ENCODE measurements at places on chromosomes 7 and 10. TPM values are rescaled to one million over a fixed set of nuclear protein-coding genes. Genes with fewer than 3 reads are reported as not detected.

- H3K27me3 ChIP-seq, result no peaks in the 10 kb centered on the region
- no peak for DNase-seq
- no peaks in the 10 kb centered on the region for H3K4me1 ChIP-seq
- no peak overlapping the region for H3K4me3 ChIP-seq
Observed at GRCh38 chr10:114990586-114990985, 52.6 kb downstream of the TRUB1 start.

TBXAS1 gene
- total RNA-seq, result 4.8 TPM

DNA sequence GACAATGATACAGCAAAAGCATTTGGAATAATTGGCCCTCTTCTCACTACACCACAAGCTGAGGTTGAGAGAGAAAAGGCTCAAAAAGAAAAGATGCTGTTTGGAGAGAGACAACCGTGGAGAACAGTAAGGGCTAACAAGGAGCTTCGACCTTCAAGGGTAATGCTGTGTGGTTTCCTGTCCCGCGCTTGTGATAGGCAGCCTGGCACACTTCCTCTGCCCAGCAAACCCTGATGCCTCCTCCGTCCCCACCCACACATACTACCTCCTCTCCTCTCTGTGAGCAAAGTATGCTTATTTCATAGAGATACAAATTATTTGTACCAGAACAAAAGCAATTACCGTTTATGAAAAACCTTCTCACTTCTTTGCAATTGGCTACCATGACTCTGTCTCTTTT is 755.4 kb downstream of the KCNMA1 start:
- DNase-seq, result no peak
- no peaks in the 10 kb centered on the region for H3K27me3 ChIP-seq
- H3K27ac ChIP-seq, result no peak overlapping the region
- H3K36me3 ChIP-seq, result no peaks in the 10 kb centered on the region

OR6V1 gene
- total RNA-seq, result not detected

DNA sequence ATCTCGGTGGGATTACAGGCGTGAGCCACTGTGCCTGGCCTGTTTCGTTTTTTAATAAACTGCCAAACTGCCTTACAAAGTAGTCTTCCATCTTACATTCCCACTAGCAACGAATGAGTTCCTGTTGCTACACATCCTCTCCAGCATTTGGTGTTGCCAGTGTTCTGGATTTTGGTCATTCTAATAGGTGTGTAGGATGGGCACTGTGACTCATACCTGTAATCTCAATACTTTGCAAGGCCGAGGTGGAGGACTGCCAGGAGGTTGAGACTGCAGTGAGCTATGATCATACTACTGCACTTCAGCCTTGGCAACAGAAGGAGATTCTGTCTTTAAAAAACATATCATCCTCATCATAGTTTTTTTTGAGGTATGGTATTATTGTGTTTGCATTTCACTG is 21.4 kb upstream of the RSBN1L start:
- peak; percentile 33 for DNase-seq
- H3K36me3 ChIP-seq, result peaks cover 4% of the 10 kb centered on the region
- peaks cover 4% of the 10 kb centered on the region for H3K4me1 ChIP-seq
- no peak overlapping the region for H3K27ac ChIP-seq
- no peak overlapping the region for H3K4me3 ChIP-seq

CYP3A5 gene
- not detected for total RNA-seq

GRCh38 chr7:77316219-77316978 is 99.8 kb downstream of the GSAP start:
- DNase-seq, result no peak
- H3K4me1 ChIP-seq, result no peaks in the 10 kb centered on the region
- no peak overlapping the region for H3K27ac ChIP-seq

DNA sequence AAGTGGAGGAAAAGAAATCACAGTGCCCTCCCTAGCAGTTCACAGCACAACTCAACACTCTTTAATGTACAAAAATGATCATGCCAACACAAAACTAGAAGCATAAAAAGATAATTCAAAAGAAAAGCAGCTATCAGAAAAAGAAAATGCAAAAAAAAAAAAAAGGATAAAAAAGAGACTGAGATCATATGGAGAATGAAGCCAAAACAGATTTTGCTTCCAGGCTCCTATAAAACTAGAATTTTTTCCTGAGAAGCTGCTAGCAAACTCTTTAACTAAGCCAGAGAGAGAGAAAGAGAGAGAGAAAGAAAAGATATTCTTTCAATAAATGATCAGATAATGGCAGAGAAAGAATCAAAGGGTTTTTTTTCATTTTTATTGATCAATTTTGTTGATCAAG is 288.0 kb upstream of the ANKRD30A start:
- H3K4me1 ChIP-seq, result no peaks in the 10 kb centered on the region
- no peak overlapping the region for H3K4me3 ChIP-seq
- no peak for DNase-seq
- H3K27ac ChIP-seq, result no peak overlapping the region
- H3K27me3 ChIP-seq, result no peaks in the 10 kb centered on the region

CLCN1 gene
- total RNA-seq, result not detected

NME8 gene
- not detected for total RNA-seq

TMEM270 gene
- not detected for total RNA-seq

GRCh38 chr10:100334762-100335161 is 4.7 kb upstream of the PKD2L1 start:
- no peak overlapping the region for H3K27ac ChIP-seq
- H3K27me3 ChIP-seq, result peaks cover 4% of the 10 kb centered on the region
- no peaks in the 10 kb centered on the region for H3K4me1 ChIP-seq
- H3K36me3 ChIP-seq, result no peaks in the 10 kb centered on the region
- H3K4me3 ChIP-seq, result no peak overlapping the region

- H3K4me3 ChIP-seq, result no peak overlapping the region
- H3K4me1 ChIP-seq, result peaks cover 8% of the 10 kb centered on the region
- no peaks in the 10 kb centered on the region for H3K27me3 ChIP-seq
- DNase-seq, result no peak
Observed at GRCh38 chr10:32033171-32033570, 23.1 kb downstream of the KIF5B start.

DNA sequence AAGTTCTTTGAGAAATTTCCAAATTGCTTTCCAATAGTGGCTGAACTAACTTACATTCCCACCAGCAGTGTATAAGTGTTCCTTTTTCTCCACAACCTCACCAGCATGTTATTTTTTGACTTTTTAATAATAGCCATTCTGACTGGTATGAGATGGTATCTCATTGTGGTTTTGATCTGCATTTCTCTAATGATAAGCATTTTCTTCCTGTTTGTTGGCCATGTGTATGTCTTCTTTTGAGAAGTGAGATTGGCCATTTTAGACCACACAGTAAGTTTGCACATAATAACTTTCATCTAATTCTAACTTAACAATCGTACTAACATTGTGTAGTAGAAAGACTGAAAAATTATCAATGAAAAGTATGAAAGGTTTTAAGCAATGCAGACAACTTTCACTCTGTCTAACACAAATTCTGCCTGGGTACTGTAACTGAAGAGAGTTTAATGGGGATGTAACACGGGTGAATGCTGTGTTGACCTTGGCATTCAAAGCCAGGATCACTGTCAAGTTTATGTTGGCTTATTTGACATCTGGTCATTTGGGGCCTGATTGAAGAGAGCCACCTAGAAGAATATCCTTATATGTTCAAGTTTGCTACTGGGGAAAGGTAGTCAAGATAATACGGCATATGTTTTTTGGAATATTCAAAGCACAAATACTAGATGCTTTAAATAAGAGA is 50.4 kb downstream of the FAM171A1 start:
- no peak for DNase-seq
- H3K36me3 ChIP-seq, result no peaks in the 10 kb centered on the region
- no peaks in the 10 kb centered on the region for H3K4me1 ChIP-seq
- no peak overlapping the region for H3K27ac ChIP-seq

GRCh38 chr10:121511943-121512342 is 86.3 kb downstream of the FGFR2 start:
- no peak for DNase-seq
- no peak overlapping the region for H3K4me3 ChIP-seq
- H3K36me3 ChIP-seq, result no peaks in the 10 kb centered on the region
- peaks cover 2% of the 10 kb centered on the region for H3K27me3 ChIP-seq
- peaks cover 9% of the 10 kb centered on the region for H3K4me1 ChIP-seq

GRCh38 chr7:106779877-106780276 is 85.2 kb upstream of the PIK3CG start:
- no peaks in the 10 kb centered on the region for H3K27me3 ChIP-seq
- H3K4me1 ChIP-seq, result peaks cover 12% of the 10 kb centered on the region
- peak; percentile 34 for DNase-seq
- H3K4me3 ChIP-seq, result no peak overlapping the region
- H3K27ac ChIP-seq, result no peak overlapping the region

RSPH10B2 gene
- total RNA-seq, result 0.43 TPM

DNA sequence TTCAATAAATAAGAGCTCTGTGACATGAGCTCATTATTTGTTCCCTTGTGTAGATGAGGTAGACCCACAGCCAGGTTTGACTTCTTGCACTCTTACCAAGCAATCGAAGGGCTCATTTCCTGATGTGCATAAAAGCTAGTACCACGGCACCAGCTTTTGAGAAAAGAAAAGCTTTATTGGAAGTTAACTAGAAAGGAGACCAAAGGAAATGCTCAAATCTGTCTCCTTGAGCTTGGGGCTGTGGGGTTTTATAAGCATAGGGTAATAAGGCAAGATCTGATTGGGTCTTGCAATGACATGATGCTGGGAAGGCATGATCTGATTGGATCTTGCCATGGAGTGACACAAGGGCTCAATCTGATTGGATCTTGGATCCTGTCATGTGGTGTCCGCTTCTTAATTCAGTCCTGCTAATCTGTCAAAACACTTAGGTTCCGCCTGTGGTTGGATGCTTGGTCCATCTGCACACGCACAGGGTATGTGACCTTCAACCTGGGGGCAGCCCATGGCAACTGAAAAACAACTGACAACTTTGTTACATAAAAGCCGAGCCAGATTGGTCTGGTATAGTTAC is 47.8 kb upstream of the FRMD4A start:
- H3K36me3 ChIP-seq, result no peaks in the 10 kb centered on the region
- H3K27me3 ChIP-seq, result peaks cover 26% of the 10 kb centered on the region
- peaks cover 17% of the 10 kb centered on the region for H3K4me1 ChIP-seq
- no peak overlapping the region for H3K27ac ChIP-seq

DNA sequence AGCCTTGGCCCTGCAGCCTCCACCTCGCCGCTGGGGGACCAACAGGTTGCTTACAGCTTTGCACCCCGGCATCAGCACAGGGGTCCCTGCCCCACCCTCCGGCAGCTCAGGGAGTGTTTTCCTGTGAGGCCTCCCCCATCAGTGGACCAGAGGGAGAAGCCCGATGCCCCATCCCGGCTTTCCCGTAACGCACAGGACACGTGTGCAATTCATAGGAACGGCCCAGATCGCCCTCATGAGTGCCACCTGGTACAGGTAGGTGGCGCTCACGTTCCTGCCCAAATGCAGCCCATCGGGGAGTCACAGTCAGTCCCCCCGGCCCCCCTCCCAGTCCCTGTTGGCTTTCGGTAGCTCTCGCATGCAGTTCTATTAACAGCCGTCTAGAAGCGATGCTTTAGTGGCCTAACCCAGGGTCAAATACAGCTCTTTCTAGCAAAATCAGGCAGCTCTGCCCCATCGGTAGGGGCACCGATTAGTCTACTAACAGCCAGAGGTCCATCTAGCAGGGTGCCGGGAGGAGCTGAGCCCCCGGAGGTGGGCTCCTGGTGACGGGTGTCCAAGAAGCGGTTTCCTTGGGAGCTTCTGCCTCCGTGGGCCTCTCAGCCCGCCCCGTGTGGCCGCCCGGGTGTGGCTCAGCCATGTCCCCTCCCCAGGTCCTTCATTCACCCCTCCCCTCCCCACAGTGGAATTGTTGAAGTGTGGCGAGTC is 48.4 kb upstream of the GTF2IRD1 start:
- no peaks in the 10 kb centered on the region for H3K4me1 ChIP-seq
- H3K27ac ChIP-seq, result no peak overlapping the region
- H3K4me3 ChIP-seq, result no peak overlapping the region
- DNase-seq, result no peak
- no peaks in the 10 kb centered on the region for H3K27me3 ChIP-seq

FRMPD2 gene
- not detected for total RNA-seq

DNA sequence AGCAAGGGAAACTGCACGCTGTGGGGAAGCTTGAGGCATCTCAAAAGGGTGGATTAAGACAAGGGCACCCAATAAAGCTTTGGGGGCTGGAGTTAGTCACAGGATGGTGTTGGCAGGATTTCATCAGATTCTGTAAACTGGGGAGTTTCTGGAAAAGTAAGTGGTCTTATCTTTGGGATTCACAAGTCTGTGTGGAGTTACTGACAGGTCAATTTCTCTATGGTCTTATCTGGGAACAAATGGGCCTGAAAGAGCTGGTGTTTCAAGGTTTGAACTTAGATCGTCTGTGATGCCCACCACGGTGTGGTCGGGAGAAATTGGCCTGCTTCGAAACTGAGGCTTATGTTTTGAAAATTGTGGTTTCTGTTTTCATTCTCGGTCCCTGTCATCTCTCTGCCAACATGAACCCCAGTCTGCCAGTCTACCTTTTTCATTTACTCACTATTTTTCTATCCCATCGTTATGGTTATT is 23.8 kb upstream of the AOAH start:
- H3K4me3 ChIP-seq, result no peak overlapping the region
- no peaks in the 10 kb centered on the region for H3K36me3 ChIP-seq
- peaks cover 12% of the 10 kb centered on the region for H3K4me1 ChIP-seq
- H3K27me3 ChIP-seq, result no peaks in the 10 kb centered on the region

DNA sequence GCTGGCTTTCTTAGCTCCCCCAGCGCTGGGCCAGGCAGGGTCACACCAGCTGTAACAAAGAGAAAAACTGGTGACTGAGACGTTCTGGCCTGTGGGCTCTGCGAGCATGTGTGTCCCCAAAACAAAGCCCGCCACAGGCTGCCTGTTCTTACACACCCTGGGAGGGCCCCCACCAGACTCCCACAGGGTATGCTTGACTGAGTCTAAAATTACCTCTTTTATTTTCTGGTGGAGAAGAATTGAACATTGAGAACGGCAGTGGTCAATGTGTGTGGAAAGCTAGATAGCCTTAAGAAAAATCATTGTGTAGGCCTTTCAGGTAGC is 808 bp downstream of the C10orf71 start:
- no peak overlapping the region for H3K4me3 ChIP-seq
- H3K4me1 ChIP-seq, result no peaks in the 10 kb centered on the region
- no peak for DNase-seq
- no peak overlapping the region for H3K27ac ChIP-seq

DNA sequence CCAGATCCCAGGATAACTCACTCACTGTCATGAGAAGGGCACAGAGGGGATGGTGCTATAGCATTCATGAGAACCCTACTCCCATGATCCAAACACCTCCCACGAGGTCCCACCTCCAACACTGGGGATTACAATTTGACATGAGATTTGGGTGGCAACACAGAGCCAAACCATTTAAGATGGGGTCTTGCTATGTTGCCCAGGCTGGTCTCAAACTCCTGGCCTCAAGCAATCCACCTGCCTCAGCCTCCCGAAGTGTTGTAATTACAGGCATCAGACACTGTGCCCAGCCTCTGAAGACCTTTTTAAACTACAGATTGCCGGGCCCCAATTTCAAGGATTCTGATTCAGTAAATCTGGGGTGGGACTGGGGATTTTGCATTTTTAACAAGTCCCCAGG is 98.5 kb downstream of the BAMBI start:
- no peaks in the 10 kb centered on the region for H3K4me1 ChIP-seq
- H3K4me3 ChIP-seq, result no peak overlapping the region
- DNase-seq, result no peak
- peaks cover 2% of the 10 kb centered on the region for H3K27me3 ChIP-seq
- H3K27ac ChIP-seq, result no peak overlapping the region
- no peaks in the 10 kb centered on the region for H3K36me3 ChIP-seq

IKZF1 gene
- 216 TPM for total RNA-seq

RADIL gene
- total RNA-seq, result 0.15 TPM

- H3K4me3 ChIP-seq, result no peak overlapping the region
- no peak for DNase-seq
- H3K27ac ChIP-seq, result no peak overlapping the region
- H3K4me1 ChIP-seq, result no peaks in the 10 kb centered on the region
- H3K27me3 ChIP-seq, result peaks cover 4% of the 10 kb centered on the region
Observed at GRCh38 chr7:154785898-154786297, 217.0 kb downstream of the PAXIP1 start.

AOAH gene
- total RNA-seq, result 2.4 TPM

All from activated CD4-positive, alpha-beta memory T cell treated with anti-CD3 and anti-CD28 coated beads for 36 hours (primary cell).